ENCODE measurements at places on chromosomes 2 and 18.
A peak's percentile ranks its signal among the peaks of the same experiment; 100 is the strongest.

DNA sequence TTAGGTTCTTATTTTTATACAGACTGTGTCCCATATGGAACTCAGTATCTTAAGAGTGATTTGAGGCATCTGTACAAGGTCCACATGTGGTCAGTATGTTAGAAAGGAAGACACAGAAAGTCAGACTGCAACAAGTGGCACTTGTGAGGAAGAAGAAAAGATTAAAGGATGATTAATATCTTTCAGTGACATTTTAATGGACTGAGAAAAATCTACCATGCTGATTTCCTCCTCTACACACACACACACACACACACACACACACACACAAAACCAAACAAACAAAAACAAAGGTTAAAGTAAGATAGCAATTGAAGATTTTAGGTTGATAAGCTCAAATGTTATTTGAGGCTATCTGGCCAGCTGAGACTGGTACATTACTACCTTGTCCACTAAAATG is 94.5 kb upstream of the CHRNA1 start:
- no peak overlapping the region for H3K27ac ChIP-seq
- no peaks in the 10 kb centered on the region for H3K4me1 ChIP-seq
- H3K36me3 ChIP-seq: no peaks in the 10 kb centered on the region
- no peaks in the 10 kb centered on the region for H3K27me3 ChIP-seq
- no peak for DNase-seq

- no peak for DNase-seq
- H3K36me3 ChIP-seq: no peaks in the 10 kb centered on the region
- no peak overlapping the region for H3K4me3 ChIP-seq
- H3K27ac ChIP-seq: no peak overlapping the region
Observed at GRCh38 chr18:61471541-61471940, 138.3 kb downstream of the CDH20 start.

- peaks cover 4% of the 10 kb centered on the region for H3K4me1 ChIP-seq
- H3K4me3 ChIP-seq: peak overlapping the region; percentile 38
- H3K27me3 ChIP-seq: no peaks in the 10 kb centered on the region
- no peaks in the 10 kb centered on the region for H3K36me3 ChIP-seq
- DNase-seq: no peak
Observed at GRCh38 chr18:46073474-46074331, 1.6 kb upstream of the PSTPIP2 start.

DNA sequence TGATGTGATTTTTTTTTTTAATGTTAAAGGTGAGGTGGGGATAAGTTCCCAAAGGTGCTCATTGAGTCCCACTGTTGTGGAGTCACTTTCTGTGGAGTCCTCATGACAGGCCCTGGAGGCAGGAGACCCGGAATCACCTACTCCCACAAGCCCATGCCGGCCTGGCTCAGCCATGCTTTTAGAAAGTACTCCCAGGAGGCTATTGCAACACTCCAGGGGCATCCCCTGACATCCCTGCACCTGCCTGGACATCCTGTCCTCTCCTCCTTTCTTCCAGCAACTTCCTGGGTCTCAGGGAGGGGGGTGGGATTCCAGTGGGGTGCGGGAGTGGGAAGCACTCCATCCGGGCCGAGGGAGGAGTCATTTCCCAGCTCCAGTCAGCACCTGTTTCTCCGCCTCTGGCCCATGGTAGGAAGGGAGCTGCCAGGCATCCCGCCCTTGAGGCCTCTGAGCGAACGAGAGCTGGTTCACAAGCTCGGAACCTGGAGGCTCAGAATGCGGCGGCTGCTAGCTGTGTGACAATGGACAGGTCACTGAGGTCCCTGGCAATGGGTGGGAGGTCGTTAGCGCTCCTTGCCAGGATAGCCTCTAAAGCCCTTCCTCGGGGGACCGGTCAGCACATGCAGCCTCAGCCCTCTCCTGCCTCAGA is 163.9 kb upstream of the ID2 start:
- no peak overlapping the region for H3K27ac ChIP-seq
- no peaks in the 10 kb centered on the region for H3K36me3 ChIP-seq
- no peaks in the 10 kb centered on the region for H3K27me3 ChIP-seq
- H3K4me3 ChIP-seq: no peak overlapping the region

- DNase-seq: no peak
- H3K4me3 ChIP-seq: no peak overlapping the region
- H3K27me3 ChIP-seq: no peaks in the 10 kb centered on the region
- H3K27ac ChIP-seq: no peak overlapping the region
Observed at GRCh38 chr2:15142069-15142689, 419.0 kb downstream of the NBAS start.

DNA sequence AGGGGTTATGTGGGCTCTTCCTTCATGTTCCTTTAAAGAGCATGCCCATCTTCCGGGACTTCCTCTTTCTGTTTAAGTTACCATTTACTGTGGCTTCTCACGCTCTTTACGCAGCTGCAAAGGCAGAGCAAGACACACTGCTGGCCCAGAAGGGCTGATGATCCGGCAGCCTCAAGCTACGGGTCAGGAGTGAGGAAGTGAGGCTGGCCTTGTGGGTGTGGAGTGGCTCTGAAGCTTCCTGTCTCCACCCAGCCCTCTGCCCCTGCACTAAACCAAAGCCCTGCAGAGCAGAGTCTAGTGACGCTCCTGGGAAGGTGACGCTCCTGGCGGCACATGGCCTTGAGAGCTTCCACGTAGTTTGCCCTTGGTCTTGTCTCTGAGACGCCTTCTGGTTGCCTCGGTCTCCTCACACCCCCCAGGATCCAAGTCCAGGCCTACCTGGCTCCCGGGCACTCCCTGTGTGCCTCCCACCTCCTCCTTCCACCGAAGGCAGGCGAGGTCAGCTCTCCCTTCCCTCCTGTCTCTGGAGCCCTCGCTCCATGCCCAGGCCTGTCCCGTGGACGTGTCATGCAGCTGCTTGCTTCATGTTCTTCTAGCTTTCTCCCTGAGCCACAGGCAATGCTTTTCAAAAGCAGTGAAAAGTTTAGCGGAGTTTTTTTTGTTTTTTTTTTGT is 50.3 kb downstream of the ARL4C start:
- H3K27me3 ChIP-seq: no peaks in the 10 kb centered on the region
- H3K4me3 ChIP-seq: no peak overlapping the region
- no peaks in the 10 kb centered on the region for H3K36me3 ChIP-seq
